Activated gamma-delta T cell treated with anti-CD3 and anti-CD28 coated beads, Interleukin-2, amount 50 U/mL, for 16 hours (primary cell): ENCODE measurements at places on chromosomes 3 and 15.

DNA sequence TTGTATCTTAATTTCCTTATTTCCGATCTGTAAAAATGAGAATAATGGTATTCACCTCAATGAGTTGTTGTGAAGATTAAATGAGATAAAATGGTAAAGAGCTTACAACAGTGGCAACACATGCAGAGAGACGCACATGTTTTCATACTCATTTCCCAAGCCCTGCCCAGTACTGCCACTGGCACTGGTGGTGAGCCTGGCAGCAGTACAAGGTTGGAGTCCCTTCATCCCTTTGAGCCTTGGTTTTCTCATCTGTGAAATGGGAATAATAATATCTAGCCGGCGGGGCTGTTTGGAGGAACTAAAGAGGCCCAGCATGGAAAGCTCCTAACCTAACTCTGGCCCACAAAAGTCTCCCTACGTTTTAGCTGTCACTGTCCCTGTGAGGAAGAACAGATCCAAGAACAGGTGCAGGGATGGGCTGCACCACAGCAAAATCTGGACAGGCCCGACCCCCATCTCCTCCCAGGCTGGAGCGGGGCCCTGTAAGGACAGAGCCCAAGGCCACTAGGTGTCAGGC lies 866 bp upstream of the CD276 start:
- DNase-seq, result no peak

DNA sequence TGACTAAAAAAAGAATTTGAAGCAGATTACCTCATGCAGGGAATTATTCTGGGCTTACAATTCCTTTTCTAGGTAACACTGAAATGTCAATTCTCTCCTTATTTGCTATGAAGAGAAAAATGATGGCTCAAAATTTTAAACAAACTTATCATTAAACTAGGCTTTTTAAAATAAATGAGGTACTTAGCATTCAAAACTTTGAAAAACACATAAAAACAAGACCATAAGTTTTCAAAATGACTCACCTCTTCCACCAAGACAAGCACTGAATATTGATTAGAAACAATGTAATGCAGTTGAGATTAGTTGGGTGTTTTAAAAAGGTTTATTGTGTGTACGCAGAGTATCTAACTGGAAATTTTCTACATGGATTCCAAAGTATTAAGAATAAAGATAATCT lies 154.6 kb downstream of the ADAM10 start:
- no peak for DNase-seq

DNA sequence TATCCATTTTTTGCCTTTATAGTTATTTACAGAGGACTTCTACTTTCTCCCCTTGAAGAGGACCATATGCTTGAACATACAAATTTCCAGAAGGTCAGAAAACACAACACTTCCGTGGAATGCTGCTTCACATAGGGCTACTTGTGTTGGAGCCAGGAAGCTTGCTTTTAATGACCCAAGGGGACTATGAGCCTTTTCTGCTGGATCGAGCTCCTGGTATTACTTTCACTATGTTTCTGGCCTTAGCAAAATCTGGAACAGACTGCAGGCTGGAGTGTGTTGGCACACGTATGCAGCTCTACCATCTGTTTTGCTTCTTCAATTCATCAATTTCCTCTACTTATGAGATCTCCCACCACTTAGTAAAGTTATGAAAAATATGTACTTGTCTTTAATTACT lies 69.3 kb upstream of the CBLB start:
- no peak for DNase-seq

DNA sequence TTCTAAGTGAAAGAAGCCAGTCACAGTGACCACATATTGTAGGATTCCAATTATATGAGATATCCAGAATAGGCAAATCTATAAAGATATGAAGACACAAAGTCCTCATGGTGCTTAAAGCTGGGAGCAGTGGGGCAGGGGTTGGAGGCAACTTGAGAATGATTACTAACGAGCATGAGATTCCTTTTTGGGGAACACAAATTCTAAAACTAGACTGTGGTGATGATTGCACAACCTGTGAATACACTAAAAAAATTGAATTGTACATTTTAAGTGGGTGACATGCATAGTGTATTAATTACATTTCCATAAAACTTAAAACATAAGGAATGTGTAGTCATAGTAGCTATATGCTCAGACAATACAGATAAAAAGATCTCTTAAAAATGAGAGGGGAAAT lies 103.2 kb downstream of the DPH6 start:
- no peak for DNase-seq

DNA sequence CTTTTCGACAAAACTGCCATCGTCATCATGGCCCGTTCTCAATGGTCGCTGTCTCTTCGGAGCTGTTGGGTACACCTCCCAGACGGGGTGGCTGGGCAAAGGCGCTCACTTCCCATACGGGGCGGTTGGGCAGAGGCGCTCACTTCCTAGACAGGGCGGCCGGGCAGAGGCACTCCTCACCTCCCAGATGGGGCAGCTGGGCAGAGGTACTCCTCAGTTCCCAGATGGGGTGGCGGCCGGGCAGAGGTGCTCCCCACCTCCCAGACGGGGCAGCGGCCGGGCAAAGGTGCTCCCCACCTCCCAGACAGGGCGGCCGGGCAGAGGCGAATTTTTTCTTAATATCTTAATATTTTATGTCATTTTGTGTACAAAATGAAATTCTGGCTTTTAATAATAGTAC lies 44.5 kb downstream of the PARP14 start:
- DNase-seq, result no peak

DNA sequence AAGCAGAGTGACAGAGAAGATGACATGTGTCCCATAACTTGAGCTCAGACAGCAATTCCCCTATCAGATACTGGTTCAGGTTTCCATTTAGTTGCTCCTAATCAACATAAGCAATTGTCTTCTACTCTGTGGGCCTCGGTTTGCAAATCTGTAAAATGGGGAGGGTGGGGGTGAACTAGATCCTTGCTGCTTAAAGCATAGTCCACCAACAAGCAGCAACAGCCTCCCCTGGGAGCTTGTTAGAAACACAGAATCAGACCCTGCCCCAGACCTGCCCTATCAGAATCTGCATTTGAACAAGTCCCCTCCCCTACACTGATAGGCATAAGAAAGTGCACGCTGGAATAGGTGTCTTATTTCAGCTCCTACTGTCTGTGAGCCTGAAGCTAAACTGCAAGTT lies 87.8 kb downstream of the CEMIP start:
- DNase-seq, result no peak

DNA sequence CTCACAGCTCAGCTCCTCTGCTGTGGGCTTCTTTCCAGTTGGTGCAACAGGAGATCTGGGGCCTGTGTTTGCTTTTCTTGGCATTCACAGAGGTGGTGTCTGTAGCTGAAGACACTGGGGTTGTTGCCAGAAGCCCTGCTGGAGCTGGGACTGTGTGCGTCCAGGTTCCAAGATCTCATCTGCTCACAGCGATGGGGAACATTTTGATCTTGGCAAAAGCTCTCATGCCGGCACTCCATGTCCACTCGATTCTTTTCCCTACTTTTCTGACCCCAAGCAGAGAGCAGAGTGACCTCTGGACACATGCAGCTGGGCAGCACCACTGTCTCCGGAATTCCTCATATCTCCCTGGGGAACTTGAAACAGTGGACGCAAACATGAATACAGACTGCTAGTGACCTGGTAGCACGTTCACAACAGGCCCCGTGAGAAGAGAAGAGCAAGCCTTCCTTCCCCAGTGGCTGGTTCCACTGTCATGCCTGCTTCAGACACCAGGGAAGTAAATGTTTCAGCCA lies 36.1 kb upstream of the MECOM start:
- DNase-seq, result no peak

DNA sequence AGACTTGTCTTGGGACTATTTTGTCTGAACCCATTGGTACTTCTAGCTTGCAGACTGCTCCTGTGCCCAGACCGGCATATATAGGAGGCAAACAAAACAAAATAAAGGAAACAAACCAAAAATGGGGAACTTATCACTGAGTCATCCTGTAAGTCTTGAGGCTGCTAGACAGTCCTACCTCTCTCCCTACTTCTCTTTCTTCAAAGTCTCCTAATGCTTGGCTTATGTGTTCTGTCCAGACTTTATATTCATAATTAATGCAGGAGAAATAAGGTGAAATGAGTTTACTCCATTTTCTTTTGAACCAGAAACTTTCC lies 266.2 kb downstream of the ZNF385D start:
- DNase-seq, result no peak

DNA sequence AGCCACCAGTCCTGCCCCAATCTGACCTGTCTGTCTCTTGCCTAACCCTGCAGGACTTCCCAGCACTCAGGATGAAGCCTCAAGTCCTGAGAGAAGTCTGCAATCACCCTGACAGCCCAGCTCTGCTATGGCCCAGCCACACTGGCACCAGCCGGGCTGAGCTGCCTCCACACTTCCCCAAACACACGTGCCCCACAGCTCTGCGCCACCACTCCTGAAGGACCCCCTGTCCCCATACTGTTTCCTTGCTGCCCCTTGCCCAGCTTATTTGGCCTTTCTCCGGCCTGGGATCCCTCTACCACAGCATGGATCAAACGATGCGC lies 76.6 kb downstream of the TBC1D2B start:
- DNase-seq, result no peak
